SW 1271 (cell line): ENCODE measurements at places on chromosomes 13 and 19.
A peak's percentile ranks its signal among the peaks of the same experiment; 100 is the strongest.

DNA sequence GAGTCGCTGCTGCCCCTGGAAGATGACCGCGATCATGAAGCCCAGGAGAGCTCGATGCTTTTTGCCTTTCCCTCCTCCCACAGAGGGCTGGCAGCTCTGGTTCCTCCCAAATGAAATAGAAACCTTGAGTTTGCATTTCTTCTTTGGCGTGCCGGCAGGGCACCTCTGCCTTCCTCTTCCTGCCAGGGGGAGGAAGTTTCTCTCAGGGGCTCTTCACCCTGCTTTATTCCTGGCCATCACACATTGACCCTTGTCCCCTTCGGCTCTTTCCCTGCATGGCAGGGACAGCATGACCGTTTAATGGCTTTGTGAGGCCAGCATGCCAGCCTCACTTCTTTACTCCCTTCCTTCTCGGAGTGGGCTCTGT is 47.9 kb downstream of the ACTN4 start:
- DNase-seq, result no peak

- no peak for DNase-seq
These were observed 14.2 kb downstream of the CRTC1 start for GRCh38 chr19:18697680-18698079.

- no peak for DNase-seq
These were observed 90.1 kb downstream of the PCDH9 start for GRCh38 chr13:67140006-67140405.

DNA sequence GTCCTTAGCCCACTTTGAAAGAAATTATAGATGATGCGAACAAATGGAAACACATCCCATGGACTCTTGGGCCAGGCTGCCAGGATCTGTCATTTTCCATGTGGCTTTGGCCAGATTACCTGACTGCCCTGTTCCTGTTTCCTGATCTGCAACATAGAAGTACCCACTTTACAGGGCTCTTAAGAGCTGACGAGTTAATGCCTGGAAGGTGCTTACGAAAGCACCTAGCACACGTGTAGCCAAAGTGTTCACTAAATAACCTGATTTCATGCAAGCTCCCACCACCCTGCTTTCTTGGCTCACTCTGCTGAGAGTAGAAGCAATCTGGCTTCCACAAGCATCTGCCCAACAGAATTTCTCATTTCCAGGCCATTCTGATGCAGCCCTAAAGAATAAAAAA is 575.2 kb downstream of the MYO16 start:
- DNase-seq, result no peak

DNA sequence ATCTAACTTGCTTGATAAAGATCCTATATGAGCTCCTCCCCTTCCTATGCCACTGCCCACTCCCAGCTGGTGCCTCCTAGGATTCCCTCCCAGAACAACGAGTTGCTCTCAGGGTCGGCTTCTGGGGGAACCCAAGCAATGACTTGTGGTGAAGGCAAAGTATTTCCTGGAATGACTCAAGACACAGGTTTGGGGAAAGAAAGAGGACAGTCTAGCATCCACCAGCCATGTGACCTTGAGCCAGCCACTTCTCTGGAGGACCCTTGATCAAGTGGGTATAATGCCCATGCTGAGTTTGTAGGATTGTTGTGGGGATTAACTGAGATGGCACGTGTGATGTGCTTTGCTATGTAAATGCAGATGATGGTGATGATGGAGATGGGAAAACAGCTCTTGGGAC is 33.0 kb downstream of the MBD3L2B start:
- DNase-seq, result no peak

DNA sequence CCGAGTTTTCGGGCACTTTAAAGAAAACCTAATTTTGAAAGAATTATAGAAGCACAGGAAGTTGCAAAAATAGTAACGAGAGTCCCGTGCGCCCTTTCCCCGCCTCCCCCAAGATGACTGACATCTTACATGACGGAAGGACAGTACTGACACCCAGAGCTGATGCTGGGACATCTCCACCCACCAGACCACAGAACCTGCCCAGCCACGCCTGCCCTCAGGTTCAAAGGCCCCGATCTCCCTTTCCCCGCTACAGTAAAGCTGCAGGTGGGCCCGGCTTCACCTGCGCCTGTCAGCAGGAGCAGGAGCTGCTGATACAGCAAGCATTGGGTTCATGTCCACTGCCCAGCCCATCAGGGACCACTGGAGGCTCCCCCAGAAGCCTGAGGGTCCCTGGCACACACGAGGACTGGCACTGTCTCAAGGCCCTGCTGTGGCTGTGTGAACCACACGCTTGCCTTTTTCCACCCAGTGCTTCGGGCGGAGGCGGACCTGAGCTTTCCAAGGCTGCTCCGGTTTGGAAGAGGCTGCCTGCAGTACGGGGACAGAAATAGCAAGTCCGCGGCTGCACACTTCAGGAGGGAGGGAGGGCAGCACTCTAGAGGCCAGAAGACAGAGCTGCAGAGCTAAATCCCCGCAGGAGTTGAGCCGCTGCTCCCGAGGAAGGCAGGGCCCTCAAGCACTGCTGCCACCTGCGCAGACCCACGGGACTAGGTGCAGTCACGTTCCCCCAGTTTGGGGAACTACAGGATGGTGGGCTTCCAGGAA is 8.7 kb downstream of the MAP2K2 start:
- no peak for DNase-seq

GRCh38 chr13:105465251-105465650 is 1070.2 kb downstream of the EFNB2 start:
- no peak for DNase-seq

- no peak for DNase-seq
These were observed 43.5 kb upstream of the NPAS1 start for GRCh38 chr19:46975925-46976782.

GRCh38 chr13:101298517-101298916 is 117.8 kb downstream of the NALCN start:
- DNase-seq, result no peak

- peak; percentile 43 for DNase-seq
These were observed 3.1 kb upstream of the CTXN1 start for GRCh38 chr19:7928741-7929701.

DNA sequence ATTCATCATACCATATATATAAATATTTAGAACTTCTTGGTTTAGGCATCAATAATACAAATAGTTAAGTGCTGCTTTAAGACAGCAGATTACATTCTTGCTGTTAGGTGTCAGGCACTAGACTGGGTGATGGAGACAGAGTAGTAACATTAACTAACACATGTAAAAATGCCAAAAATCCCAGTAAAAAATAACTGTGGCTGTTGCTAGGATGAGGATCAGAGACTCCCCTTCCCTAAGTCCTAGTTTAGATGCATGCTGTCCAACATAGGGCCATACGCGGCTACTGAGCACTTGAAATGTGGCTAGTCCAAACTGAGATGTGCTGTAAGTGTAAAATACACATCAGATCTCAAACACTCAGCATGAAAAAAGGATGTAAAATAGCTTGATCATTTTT is 94.7 kb downstream of the CDADC1 start:
- no peak for DNase-seq

DNA sequence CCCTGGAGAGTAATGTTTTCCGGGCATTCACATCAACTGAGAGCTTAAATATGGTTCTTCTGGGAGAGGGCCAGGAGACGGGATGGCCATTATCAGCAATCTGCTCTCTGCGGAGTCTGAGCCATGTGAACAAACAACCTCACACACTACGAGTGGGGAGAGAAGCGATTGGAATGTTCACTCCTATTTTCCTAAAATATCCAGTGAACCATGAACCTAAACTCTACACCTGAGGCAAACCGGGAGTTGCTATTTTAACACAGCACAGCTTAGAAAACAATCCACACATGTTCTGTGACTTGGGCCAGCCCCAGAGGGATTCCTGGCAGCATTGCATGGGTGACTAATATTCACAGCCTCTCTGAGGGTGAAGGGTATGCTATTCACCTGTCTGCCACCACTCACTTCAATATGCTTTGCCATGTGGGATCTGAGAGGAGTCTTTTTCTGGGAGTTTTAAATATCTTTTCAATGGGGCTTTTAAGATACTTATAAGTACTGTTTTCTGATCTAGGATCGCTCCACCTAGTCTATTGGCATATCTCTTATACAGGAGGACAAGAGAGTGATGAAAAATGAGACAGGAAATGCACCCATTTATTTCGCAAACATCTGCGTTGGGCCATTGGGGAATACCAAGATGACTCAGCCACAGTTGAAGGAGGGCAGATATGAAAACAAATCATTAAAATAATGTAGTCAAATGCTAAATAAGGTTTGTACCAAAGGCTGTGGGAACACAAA is 72.6 kb upstream of the SERP2 start:
- DNase-seq, result peak; percentile 60

DNA sequence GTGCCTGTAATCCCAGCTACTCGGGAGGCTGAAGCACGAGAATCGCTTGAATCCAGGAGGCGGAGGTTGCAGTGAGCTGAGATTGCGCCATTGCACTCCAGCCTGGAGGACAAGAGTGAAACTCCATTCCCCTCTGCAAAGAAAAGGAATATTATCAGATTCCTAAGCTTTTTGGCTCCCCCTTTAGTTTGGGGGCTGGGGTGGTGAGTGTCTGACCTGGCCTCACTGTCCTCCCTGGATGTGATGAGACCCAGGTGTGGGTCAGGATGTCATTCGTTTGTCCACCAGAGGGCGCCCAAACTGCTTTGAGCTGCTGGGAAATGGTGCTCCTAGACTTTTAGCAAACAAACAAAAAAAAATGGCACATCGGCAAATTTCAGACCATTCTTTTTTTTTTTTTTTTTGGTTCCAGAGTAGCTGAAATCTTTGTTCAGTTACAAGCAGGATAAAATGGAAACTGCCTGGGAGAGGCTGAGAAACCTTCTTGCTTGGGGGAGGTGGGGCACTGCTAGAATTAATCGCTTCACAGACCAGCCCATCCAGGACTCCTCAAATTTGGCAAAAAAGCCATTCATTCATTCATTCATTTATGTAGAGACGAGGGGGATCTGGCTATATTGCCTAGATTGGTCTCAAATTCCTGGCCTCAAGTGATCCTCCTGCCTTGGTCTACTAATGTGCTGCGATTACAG is 29.4 kb downstream of the SPC24 start:
- no peak for DNase-seq

DNA sequence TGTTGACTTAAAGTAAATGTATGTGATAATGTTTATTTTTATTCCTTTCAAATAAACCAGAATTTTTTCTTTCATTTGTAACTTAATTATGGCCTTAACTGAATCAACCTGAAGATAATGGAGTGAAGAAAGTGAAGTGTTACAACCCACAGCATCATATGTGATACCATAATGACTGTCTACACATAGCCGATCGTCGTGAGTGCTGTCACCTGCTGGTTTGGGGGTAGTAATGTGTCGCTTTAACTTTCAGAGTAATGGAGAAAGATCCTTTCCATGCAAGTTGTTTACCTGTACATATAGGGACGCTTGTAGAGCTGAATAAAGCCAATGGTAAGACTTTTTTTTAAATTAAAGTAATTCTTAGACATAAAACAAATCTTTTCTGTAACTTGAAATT is 9.9 kb downstream of the CDC16 start:
- no peak for DNase-seq

DNA sequence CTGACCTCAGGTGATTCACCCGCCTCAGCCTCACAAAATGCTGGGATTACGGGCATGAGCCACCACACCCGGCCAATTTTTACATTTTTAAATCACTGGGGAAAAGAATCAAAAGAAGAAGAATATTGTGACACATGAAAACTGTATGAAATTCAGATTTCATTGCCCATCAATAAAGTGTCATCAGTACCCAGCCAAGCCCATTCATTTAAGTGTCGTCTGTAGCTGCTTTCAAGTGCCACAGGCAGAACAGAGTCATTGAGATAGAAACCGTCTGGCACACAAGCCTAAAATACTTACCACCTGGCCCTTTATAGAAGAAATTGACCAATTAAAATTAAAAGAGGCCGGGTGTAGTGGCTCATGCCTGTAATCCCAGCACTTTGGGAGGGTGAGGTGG is 15.3 kb downstream of the COLGALT1 start:
- DNase-seq, result no peak

DNA sequence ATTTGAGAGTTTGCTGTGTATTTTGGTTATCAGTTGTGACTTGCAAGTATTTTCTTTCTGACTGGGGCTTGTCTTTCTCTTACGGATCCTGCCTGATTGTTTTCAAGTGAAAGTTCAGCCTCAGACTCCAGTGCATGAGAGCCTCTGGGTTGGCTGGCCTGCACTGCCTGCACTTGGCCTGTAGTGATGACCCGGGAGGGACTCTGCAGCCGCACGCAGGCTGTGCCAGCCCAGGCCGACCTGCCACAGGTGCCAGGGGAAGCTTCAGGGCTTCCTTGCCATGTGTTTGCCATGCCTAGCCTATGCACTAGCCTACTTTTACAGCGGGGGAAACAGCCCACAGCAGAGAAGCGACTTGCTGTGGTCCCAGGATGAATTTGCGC is 77.0 kb downstream of the KDM4B start:
- no peak for DNase-seq

DNA sequence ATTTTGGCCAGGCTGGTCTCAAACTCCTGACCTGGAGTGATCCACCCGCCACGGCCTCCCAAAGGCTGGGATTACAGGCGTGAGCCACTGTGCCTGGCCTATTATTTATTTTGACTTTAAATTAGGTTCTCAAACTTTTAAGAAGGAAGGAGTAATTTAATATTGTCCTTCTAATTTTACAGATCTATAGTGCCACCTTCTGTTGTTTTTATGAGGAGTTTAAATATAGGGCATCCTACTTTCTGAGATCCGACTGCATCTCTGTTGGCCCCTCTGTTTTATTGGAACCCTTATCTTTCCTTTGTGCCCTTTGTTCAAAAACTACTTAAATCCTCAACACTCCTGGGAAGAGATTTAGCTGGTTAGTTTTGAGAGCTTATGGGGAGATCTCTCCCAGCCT is 25.4 kb upstream of the ZMYM5 start:
- DNase-seq, result peak; percentile 18

GRCh38 chr19:39304185-39304513 is 7.9 kb downstream of the IFNL1 start:
- DNase-seq, result no peak

- DNase-seq, result no peak
These were observed 520 bp downstream of the ZNF600 start for GRCh38 chr19:52786078-52786463.

- no peak for DNase-seq
These were observed 110.9 kb downstream of the SACS start for GRCh38 chr13:23322353-23323336.

- DNase-seq, result no peak
These were observed 6.8 kb downstream of the CYSLTR2 start for GRCh38 chr13:48660361-48661076.
